ENCODE measurements at places on chromosomes 4 and X. TPM values are rescaled to one million over a fixed set of nuclear protein-coding genes. Genes with fewer than 3 reads are reported as not detected.

DNA sequence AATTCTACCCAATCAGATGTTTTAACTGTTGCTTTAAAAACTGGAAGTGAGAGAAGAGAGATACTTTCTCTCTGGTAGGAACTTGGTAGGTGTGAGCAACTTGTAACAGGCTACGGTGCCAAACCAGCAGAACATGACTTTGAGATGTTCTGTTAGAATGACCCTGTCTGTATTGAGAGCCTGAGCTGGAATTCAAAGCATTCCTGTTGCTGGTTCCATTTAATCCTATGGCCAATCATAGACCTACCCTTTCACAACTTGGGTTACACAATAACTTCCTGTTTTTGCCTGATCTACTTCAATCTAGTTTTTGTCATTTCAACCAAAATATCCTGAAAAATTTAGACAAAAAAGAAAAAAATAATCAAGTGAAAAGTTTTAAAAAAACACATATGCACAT is 1.7 kb upstream of the PRRG1 start:
- peak; percentile 25 for DNase-seq

FOXR2 gene
- not detected for total RNA-seq

NAT8L gene
- 1.2 TPM for total RNA-seq

GRCh38 chr4:152729466-152729865 is 49.7 kb upstream of the TMEM154 start:
- DNase-seq = peak; percentile 14

IL21 gene
- total RNA-seq = not detected

DNA sequence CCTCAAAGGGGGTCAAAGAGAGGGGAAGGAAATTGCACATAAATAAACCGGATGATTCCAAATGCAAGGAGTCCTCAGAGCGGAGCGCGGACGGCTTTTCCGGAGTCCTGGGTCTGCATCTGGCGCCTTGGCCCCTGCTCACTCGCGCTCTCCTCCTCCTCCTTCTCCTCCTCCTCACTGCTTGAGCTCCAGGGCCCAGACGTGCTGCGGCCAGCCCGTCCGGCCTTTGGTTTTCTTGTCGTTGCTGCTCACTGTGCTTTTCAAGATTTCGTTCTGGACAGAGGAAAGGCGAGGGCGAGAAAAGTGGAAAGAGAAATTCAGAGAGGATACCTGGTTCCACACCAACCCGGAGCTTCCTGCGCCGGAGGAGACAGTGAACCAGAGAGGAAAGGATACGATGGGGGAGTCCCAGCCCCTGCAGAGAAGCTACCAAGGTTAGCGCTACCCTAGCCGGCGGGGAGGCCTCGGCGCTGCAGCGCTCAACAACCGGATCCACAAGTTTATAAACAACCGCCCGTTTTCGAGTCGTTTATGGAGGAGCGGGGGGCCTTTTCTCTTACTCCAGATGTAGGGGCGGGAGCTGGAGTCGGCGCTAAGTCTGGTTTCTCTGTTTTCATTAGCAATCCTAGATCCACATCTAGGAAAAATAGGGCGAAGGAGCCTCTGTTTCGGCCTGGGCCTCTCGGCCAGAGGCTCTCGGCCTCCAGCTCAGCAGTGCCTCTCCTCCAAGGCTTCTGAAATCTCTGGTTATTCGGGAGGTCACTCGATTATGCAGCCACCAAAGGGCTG is 2.7 kb downstream of the HAND2 start:
- DNase-seq = no peak

GRCh38 chr4:55475394-55476243 is 71.1 kb downstream of the CLOCK start:
- DNase-seq = peak; percentile 84

DNA sequence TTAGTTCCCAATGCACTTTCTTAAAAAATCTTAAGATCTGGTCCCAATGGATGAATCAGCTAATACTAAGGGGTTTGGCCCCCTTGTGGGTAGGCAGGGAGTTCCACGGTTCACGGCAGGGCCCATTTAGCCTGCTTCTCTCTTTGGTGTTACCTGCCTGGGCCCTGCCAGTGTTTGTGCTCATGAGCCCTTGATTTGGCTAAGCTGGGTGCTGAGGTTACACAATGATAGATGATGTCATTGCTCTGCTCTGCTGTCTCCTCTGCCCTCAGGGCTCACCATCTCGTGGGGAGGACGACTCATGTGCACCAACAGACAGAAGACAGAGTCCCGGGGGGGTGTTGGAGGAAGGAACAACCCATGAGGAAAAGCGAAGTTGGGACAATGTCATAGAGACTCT is 24.4 kb downstream of the RTL5 start:
- no peak for DNase-seq

MTCP1 gene
- total RNA-seq = 9.1 TPM

GRCh38 chr4:153639833-153640802 is 44.0 kb upstream of the TLR2 start:
- DNase-seq = no peak

SH2D1A gene
- total RNA-seq = not detected

DNA sequence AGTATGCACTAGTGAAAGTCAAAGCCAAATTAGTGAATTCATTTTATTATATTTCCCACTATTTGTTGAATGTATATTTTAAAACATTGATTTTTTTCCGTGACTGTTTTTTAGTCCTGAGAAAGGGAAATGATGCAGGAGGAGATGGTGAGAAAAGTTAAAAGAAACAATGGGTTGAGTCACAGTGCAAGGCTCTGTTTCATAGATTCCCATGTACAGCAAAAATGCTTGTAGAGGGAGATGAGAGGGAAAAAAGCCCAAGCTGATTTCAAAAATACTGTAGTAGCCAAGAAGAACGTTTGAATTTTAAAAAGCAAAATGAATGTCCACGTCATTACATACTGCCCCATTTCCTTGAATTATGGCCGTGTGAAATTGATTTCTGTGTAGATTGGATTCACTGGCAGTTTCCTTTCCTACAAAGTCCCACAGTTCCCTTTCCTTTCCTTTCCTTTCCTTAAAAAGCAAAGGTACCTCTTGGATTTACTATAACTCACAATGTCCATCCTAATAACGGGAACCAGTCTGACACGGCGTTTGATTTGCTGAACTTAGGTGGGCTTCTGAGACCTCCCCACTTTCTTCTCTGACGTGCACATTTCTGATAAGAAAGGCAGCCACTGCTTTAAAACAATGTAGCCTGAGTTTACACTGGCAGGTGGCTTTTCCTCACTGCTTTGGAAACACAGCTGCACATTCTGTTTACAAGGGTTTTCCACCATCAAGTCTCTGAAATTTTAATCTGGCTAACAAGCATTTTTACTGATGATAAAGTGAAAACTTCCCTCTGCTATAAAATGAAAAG is 63.7 kb downstream of the SPCS3 start:
- peak; percentile 65 for DNase-seq

DNA sequence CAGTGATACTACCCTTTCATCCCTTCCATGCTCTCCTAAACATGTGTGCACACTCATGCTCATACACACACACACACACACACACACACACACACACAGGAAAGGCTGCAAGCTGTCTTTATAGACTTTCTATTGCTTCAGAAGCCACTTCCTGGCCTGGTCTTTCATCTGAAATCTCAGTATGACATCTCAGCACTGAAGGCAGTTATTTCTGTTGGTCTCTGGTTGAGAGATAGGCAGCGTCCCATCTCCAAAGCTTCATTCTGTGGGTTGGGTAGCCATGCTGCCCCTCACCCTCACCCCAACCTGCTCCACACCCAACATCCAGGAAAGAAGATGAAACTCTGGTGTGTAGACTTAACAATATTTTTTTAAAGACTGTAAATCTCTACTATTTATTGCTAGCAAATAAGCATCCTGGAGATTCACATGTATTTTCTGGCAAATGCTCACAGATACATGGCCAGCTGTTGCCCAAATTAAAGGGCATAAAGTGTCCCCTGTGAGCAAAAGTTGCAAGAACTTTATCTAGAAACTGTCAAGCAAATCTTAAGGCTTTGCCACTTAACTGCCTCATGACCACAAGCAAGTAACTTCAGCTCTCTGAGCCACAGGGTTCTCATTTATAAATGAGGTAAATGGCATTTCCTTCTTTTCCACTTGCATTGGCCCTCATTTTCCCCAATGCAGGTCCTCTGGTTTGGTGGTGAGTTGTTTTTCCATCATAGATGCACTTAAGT is 189.8 kb upstream of the AFF2 start:
- no peak for DNase-seq

DNA sequence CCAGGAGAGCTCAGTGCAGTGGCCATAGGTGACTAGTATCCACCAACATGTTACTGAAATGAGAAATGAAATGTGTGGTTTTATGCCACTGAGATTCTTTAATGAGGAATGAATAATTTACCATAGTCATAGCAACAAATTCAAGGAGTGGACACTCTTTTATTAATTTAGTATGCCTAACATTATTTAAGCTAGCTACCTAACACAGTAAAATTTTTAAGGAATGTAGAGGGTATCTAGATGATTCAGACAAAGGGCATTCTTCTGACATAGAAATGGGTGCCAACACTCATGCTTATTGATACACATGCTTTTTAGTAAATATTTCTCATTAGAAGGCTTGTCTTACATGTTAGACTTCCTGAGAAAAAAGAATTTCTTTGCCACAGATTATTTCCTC is 33.3 kb upstream of the SULT1B1 start:
- no peak for DNase-seq

ZNF185 gene
- total RNA-seq = 7.8 TPM

LUZP4 gene
- total RNA-seq = not detected

- no peak for DNase-seq
Observed at GRCh38 chr4:66475596-66475995, 805.3 kb upstream of the EPHA5 start.

RPS6KA6 gene
- total RNA-seq = 8.5 TPM

DNA sequence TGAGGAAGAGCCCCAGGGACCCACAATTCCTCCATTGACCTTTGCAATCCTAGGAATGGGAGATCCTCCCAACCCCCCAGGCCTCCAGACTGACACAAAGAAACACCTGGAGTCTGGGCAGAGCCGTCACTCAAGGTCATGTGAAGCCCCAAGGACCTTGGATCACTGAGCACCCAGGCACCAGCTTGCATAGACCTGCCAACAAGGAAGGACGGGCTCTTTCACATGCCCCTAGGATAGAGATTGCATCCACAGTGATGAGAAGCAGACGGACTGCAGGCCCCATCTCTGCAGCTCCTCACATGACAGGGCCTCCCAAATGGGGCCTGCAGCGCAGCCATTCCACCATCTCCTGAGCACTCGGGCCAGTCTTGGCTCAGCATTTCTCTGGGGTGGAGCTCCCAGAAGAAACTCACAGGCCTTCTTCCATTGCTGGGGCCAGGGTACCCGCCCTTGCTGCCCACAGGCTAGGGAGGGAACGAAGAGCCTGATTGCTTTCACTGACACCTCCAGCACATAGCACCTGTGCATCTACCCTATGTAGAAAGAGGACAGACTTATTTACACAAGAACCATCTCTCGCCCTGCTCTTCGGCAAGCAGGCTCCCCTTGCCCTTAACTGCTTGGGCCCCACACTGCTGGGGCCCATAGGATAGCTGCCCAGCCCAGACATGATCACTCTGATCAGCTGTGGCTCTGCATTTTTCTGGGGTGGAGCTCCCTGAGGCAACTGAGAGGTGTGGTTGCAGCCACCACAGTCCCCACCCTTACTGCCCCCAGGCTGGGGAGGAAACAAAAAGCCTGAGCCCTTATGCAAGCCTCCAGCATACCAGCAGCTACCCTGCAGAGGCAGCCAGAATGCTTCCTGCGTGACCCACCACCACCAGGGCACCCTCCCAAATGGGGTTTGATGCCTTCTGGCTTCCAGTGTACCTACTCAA is 185.7 kb upstream of the ZCCHC13 start:
- DNase-seq = no peak

CSN1S1 gene
- total RNA-seq = not detected

ADGRL3 gene
- total RNA-seq = 29.6 TPM

VCX3B gene
- not detected for total RNA-seq

DNA sequence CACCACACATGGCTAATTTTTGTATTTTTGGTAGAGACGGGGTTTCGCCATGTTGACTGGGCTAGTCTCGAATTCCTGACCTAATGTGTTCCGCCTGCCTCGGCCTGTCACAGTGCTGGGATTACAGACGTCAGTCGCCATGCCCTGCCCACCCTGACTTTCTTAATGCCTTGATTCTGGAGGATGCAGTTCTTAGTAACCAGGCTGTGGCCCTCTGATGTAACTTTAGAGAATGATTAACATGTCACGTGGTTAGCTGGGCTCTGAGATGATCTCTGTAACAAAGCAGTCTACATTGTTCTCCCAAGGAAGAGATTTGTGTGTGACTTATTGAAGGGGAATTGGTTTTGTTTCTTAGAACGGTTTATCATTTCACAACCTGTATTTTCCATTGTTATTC is 30.6 kb downstream of the ANK2 start:
- DNase-seq = no peak

DNA sequence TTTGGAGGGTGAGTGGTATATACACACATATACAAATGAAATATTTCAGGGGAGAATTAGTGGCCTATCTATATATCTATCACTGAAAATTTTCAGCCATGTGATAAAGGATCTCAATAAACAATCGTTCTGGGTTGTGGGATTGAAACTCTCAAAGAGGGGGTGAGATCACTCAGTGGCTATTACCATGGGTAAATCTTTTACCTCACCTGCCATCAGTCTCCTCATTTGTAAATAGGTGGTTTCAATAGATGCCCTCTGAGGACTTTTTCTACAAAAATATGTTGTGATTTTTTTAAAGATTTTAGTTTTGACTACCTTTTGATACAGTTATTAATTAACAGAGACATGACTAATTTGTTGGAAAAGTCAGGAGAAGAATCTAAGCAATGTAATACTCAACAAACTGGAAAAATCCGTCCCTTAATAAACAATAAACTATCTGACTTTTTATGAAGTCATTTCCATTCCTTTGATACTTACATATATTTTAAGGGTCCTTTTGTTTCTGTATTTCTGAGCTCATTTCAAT is 192.8 kb downstream of the MAD2L1 start:
- DNase-seq = no peak

HS6ST2 gene
- 12.9 TPM for total RNA-seq

DNA sequence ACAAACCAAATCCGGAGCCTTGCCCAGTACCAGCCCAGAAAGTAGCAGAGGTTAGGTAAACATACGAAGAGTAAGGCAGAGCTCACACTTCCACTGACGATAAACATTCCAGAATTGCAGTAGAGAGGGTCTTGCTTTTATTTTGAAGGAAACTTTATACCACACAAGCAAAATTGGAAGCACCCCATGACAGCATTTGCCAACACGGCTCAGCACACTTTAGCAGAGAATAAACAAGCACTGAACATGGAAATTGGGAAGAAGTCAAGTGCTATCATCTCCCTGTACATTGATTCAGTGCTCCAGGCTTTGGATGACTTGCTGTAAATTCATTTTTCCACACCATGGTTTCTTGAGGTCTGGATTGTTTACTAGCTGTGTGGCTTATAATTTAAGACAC is 160.7 kb upstream of the FAM47C start:
- no peak for DNase-seq

FOXP3 gene
- 0.09 TPM for total RNA-seq
